Left kidney (tissue), 8 donors: ENCODE measurements at places on chromosomes 4 and X.

DNA sequence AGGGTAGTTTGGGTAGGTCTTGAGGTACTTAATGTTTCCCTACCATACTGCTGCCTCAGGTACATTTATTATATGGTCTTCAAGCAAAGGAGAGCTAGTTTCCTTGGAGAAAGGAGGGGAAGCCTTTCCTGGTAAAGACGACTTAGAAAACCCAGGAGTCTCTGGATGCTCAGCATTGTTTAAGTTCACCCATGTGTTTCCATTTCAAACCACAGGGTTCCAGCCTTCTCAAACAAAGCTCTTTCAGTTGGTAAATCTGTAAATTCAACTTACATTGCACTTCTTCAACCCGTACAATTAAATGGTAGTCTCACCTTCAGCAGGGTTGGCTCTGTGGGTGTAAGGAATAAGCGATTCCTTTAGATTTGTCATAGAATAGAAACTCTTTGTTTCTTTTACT, 111.9 kb upstream of the UNC5C start:
- no peak for DNase-seq

DNA sequence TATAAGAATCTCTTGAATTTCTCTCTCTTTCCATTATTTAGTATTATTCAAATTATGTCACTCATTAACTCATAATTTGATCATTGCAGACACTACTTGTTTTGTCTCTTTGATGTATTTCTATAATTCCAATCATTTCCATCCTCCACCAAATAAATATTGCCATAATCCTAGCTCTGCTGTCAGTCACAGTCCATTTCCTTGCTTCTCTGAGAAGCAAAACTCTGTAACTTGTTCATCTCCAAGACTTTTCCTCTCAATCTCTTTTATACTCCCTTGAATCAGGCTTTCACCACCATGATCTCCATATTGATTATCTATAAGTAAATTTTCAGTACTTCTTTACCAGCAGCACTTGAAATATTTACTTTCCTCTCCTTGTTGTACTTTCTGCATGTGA, 135.9 kb downstream of the SCLT1 start:
- no peak for DNase-seq

DNA sequence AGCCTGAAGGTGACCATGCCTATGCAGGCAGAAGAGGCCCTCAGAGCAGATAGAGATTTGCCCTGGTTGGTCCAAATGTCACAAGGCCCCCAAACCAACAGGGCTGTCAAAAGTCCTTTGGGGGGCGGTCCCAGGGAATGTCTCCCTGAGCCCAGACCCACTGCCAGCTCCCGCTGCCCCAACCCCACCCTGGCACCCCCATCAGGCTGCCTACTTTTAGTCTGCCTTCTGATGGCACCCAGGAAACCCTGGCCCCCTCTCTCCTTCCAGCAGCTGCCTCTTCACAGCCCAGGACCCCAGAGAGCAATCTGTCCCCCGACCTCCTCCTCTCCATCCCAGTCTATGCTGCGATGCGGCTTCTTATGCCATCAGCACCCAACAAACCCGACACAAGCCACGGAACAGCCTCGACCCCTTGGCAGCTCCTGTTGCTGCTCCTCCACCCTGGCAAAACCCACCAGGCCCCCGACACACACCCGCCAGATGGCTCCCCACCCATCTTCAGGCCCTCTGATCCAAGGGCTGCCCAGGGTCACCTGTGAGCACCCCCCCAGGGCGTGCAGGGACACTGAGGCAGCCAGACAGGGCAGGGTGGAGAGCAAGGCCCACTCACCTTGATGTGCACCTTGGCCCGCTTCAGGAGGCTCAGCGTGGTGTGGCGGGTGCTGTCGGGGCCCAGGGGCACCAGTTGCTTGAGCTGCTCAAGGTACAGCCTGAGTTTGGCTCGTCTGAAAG, 9.9 kb downstream of the MXD4 start:
- DNase-seq = no peak

DNA sequence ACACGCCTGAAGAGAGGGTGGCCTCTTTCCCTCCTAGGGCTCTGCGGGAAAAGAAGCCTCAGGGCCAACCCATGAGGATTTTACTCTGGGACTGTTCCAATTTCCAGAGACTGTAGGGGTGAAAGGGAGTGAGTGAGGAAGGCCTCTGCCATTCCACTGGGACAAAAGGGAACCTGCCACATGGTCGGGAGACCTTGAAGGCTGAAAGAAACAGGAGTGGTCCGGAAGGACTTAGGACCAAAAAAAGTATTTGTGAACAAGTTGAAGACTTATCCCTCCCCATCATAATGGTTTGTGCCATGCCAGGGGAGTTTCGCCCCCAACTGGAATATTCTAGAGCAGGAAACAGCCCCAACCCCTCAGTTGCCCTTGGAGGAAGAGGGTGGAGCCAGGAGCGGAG, at the start of gene TEX13B:
TSS of gene TEX13B (minus strand) at position 15 of the 400 bp plus-strand sequence. CDS start 243 bp downstream, outside the sequence.
- DNase-seq = no peak

GRCh38 chr4:139764686-139765310, 99.2 kb downstream of the MGST2 start:
- no peak for DNase-seq

- no peak for DNase-seq
These were observed 10.3 kb downstream of the OCIAD1 start for GRCh38 chr4:48841045-48841827.
